ENCODE measurements at places on chromosomes 5 and 9. TPM values are rescaled to one million over a fixed set of nuclear protein-coding genes. Genes with fewer than 3 reads are reported as not detected.
A peak's percentile ranks its signal among the peaks of the same experiment; 100 is the strongest.

CCNI2 gene
- 1.6 TPM for total RNA-seq

DNA sequence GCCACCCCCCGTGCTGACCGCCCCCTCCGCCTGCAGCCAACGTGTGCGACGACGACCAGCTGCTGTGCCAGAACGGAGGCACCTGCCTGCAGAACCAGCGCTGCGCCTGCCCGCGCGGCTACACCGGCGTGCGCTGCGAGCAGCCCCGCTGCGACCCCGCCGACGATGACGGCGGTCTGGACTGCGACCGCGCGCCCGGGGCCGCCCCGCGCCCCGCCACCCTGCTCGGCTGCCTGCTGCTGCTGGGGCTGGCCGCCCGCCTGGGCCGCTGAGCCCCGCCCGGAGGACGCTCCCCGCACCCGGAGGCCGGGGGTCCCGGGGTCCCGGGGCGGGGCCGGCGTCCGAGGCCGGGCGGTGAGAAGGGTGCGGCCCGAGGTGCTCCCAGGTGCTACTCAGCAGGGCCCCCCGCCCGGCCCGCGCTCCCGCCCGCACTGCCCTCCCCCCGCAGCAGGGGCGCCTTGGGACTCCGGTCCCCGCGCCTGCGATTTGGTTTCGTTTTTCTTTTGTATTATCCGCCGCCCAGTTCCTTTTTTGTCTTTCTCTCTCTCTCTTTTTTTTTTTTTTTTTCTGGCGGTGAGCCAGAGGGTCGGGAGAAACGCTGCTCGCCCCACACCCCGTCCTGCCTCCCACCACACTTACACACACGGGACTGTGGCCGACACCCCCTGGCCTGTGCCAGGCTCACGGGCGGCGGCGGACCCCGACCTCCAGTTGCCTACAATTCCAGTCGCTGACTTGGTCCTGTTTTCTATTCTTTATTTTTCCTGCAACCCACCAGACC lies 80.2 kb downstream of the NTNG2 start:
- no peak for DNase-seq
- H3K27ac ChIP-seq, result no peak overlapping the region
- H3K36me3 ChIP-seq, result no peaks in the 10 kb centered on the region
- H3K4me1 ChIP-seq, result peaks cover 27% of the 10 kb centered on the region
- H3K4me3 ChIP-seq, result peak overlapping the region; percentile 85

GRCh38 chr5:6475626-6476312 lies 27.1 kb downstream of the UBE2QL1 start:
- peak overlapping the region; percentile 84 for H3K27ac ChIP-seq
- peaks cover 7% of the 10 kb centered on the region for H3K27me3 ChIP-seq
- no peaks in the 10 kb centered on the region for H3K36me3 ChIP-seq
- H3K4me1 ChIP-seq, result peaks cover 17% of the 10 kb centered on the region
- H3K4me3 ChIP-seq, result no peak overlapping the region

DNA sequence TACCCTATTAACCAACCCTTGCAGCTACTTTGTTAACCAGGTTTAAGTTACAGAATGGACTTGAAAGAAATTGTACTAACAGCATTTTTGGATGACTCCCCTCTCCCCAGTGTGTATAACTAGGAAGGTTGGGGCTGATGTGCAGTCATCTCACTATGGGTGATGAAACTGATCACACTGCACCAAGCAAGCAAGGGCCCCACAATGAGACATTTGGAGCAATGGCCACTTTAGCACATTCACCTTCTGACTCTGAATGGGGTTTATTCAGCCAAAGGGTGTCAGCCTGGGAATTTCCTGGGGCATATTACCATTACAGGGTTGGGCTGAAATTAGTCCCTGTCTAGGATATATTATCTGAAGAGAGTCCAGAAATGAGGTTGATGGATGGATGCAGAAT lies 18.7 kb upstream of the CYFIP2 start:
- H3K36me3 ChIP-seq, result no peaks in the 10 kb centered on the region
- DNase-seq, result no peak
- no peak overlapping the region for H3K27ac ChIP-seq
- H3K27me3 ChIP-seq, result no peaks in the 10 kb centered on the region

Measured in WTC11 (cell line).